Heart right ventricle (tissue), 16 donors: ENCODE measurements at places on chromosomes 13 and 19. TPM values are rescaled to one million over a fixed set of nuclear protein-coding genes. Genes with fewer than 3 reads are reported as not detected.

DNA sequence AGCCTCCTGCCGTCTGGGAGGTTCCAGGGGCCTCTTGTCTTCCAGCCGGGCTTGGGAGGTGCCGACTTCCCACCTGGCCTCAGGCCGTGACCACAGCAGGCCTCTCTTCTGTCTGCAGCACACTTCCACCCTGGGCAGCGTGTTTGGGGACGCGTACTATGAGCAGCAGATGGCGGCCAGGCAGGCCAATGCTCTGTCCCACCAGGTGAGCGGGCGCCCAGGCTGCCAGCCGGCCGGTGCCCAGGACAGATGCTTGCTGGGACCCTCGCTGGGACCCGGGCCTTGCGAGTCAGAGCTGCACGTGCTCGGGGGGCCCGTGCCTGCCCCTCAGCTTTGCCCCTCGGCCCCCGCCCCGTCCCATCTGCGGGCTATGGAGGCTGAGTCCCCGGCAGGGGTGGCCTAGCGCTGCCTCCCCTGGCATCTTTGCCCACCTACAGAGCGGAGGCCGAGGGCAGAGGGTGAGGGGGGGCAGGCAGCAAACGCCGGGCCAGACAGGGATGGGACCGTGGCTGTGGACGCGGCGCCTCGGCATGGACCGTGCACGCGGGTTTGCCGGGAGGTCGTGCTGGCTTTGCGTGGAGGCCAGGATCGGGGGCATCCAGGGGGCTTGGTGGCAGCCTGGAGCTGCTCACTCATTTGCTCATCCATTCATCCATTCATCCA lies 16.2 kb downstream of the COMP start:
- H3K36me3 ChIP-seq = no peaks in the 10 kb centered on the region
- no peak overlapping the region for H3K27ac ChIP-seq
- H3K4me3 ChIP-seq = no peak overlapping the region
- DNase-seq = no peak
- no peaks in the 10 kb centered on the region for H3K4me1 ChIP-seq

GRCh38 chr19:6480848-6481415 lies 655 bp downstream of the DENND1C start:
- H3K27ac ChIP-seq = no peak overlapping the region
- H3K36me3 ChIP-seq = peaks cover 13% of the 10 kb centered on the region
- H3K27me3 ChIP-seq = peaks cover 47% of the 10 kb centered on the region
- no peaks in the 10 kb centered on the region for H3K4me1 ChIP-seq
- no peak overlapping the region for H3K4me3 ChIP-seq

KRTDAP gene
- not detected for total RNA-seq

DNA sequence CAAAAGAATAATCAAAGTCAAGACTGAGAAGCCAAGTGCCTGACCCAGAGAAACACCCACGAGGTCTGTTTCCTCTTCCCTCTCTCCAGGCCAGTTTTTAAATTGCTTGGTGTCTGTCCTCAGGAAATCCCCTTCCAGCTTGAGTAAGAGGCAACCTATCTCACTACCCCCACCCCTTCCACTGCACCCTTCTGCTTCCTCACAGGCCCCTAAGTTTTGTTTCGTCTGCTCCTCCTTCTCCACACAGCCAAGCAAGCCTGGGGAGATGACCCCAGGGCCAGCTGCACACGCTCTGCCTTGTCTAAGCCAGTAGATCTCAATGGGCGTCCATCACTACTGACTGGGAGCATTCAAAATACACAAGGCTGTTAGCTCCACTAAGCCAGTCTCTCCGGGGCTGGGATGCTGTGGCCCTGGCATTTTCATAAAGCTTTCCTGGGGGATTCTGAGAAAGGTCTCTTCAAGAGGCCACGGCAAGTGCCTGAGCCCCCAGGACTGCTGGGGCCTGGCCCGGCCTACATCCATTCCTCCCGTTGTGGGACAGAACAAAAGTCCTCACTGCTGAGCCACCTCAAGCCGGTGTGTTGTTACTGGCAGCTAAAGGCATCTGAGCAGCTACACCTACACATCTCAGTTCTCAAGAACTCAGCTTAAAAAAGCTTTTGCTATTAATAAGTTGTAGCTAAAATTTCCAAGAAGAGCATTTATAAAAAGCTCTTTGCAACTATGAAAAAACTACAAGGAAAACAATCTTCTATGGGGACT lies 14.9 kb upstream of the IL4I1 start:
- H3K27ac ChIP-seq = peak overlapping the region; percentile 62
- H3K4me1 ChIP-seq = no peaks in the 10 kb centered on the region
- no peaks in the 10 kb centered on the region for H3K27me3 ChIP-seq

PGLYRP2 gene
- total RNA-seq = not detected

PLIN5 gene
- total RNA-seq = 76.6 TPM

ZNF541 gene
- total RNA-seq = 3.7 TPM

DNA sequence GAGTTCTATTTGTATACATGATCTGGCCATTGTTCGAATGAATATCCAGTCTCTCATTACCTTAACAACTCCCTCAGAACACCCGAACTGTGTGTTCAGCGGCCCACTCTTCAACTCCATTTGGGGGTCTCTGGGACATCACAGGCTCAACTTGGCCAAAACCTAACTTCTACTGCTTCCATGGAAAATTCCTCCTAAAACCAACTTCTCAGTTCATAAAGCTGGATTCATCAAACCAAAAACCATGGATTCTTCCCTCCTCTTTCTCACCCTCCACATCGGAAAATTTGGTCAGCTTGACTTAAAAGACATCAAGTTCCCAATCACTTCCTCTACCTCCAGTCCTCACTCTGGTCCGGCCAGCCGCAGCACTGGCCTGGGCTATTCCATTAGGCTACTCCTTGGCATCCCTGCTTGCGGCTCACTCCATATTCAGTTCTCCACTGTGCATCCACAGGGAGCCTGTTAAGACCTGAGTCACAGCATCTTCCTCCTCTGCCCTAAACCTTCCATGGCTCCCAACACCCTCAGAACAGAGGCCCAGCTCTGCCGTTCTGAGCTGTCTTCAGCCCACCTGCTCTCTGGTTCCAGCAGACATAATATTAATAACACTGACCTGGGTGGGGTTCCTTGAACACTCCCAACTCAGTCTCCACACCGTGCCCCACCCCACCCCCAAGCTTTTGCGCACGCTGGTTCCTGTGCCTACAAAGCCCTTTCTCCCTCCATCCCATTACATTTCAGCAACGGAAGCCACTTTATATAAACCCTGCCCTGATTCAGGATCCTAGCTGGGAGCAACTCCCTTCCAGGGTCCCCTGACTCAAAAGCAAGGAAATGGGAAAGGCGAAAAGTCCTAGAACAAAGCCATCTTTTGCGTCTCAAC lies 1.1 kb downstream of the ZNF792 start:
- H3K36me3 ChIP-seq = peaks cover 16% of the 10 kb centered on the region
- H3K27me3 ChIP-seq = no peaks in the 10 kb centered on the region
- no peak for DNase-seq

DNA sequence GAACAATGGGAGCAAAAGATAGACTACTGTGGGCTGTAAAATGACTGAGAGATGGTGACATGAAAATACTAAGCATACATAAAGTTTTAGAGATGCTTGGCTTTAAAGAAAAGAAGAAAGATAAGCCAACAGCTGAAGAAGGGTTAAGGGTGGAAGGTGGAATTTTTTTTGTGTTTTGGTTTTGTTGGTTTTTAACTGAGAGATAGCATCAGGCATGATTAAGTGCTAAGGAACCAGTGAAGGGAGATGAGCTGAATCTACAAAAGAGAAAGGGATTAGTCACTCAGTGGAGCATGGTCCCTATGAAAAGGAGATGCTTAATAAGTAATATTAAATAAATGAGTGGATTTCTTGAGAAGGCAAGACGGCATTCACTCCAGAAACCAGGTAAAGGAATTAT lies 12.5 kb upstream of the TBC1D4 start:
- no peak for DNase-seq
- H3K27ac ChIP-seq = no peak overlapping the region
- no peak overlapping the region for H3K4me3 ChIP-seq
- no peaks in the 10 kb centered on the region for H3K27me3 ChIP-seq

- no peak overlapping the region for H3K27ac ChIP-seq
- no peaks in the 10 kb centered on the region for H3K4me1 ChIP-seq
- no peak for DNase-seq
These were observed 318.2 kb downstream of the MYO16 start for GRCh38 chr13:108947551-108948030.

DNA sequence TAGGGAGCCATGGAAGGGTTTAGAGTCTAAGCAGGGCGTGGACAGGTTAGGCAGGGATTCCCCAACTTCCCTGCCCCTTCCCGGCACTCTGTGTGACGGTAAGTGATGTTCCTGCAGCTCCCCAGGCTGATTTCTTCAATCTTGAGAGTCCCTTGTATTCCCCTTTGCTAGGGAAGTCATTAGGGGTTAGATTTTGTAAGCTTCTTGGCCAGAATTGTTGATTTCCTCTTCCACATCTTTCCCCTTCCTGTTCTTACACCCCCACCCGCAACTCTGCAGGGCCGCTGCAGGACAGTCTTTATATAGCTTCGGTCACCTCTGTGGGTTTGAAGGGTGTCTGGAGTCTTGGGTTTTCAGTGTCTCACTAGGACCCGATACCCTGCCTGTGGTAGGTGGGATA lies 10.6 kb upstream of the ADGRE1 start:
- H3K36me3 ChIP-seq = no peaks in the 10 kb centered on the region
- H3K27ac ChIP-seq = no peak overlapping the region
- no peak overlapping the region for H3K4me3 ChIP-seq

CHAF1A gene
- 5.4 TPM for total RNA-seq

ADPRHL1 gene
- total RNA-seq = 772 TPM

DNA sequence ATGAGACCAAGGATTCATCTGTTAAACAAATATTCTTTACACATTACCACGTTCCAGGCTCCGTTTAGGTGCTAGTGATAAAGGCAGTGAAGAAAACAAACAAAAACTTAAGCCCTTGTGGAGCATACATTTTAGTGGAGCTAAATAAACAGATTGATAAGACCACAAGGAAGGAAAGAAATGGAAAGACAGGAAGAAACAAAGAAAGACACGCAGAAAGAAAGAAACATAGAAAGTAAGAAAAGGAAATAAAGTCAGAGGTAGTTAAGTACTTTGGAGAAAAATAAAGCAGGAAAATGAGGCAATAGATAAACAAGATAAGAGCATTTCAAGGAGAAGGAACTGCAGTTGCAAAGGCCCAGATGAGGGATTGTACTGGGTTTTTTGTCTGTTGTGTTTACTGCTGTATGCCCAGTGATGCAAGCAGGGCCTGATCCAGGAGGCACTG lies 998 bp downstream of the NFKBIB start:
- peak overlapping the region; percentile 84 for H3K4me3 ChIP-seq
- H3K27ac ChIP-seq = peak overlapping the region; percentile 80
- DNase-seq = no peak
- H3K36me3 ChIP-seq = peaks cover 9% of the 10 kb centered on the region

- no peak overlapping the region for H3K27ac ChIP-seq
- no peak for DNase-seq
- no peaks in the 10 kb centered on the region for H3K36me3 ChIP-seq
- no peak overlapping the region for H3K4me3 ChIP-seq
- no peaks in the 10 kb centered on the region for H3K4me1 ChIP-seq
These were observed 4.4 kb upstream of the TUBA3C start for GRCh38 chr13:19185865-19186645.

GPR183 gene
- 1.8 TPM for total RNA-seq

- H3K36me3 ChIP-seq = no peaks in the 10 kb centered on the region
- DNase-seq = no peak
These were observed 213.9 kb upstream of the SERP2 start for GRCh38 chr13:44159633-44160279.

TMC4 gene
- 1.9 TPM for total RNA-seq

DNA sequence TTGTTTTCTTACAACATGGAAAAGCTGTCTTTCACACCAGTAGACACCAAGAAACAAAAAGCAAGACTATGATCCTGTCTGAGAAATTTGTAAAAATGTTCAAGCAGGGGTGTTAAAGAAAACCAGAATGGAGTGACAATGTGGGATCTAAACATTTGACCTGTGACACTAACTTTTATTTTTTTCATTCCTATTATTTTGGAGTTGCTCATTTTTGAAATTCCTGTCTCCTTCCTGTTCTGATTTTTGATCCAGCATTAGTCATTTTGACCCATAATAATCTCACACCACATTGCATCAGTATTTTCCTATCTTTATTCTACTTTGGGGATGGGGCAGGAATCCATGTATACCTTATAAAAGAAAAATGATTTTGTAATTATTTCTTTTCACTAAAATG lies 164.2 kb downstream of the DLEU7 start:
- H3K4me3 ChIP-seq = no peak overlapping the region
- DNase-seq = no peak
- H3K4me1 ChIP-seq = peaks cover 43% of the 10 kb centered on the region
- no peak overlapping the region for H3K27ac ChIP-seq
- H3K36me3 ChIP-seq = no peaks in the 10 kb centered on the region
